ENCODE measurements at places on chromosomes 2 and 18. TPM values are rescaled to one million over a fixed set of nuclear protein-coding genes. Genes with fewer than 3 reads are reported as not detected.

DNA sequence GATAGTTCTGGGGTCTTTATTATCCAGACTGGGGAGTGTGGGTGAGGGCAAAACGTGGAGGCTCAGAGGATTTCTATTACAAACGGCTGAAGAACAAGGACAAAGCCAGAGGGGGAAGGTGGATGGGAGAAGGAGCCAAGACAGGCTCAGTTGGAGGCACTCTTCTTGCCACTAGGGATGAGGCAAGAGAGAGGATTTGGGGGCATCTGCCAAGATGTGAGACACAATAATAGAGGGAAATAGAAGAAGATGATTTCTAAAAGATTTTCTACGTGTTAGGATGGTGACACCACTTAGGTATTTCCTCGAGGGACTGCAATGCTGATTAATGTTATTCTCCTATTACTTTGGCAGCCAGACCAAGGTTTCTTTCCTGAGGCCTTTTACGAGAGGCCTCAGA, 71.8 kb downstream of the APOB start:
- DNase-seq, result no peak

DNA sequence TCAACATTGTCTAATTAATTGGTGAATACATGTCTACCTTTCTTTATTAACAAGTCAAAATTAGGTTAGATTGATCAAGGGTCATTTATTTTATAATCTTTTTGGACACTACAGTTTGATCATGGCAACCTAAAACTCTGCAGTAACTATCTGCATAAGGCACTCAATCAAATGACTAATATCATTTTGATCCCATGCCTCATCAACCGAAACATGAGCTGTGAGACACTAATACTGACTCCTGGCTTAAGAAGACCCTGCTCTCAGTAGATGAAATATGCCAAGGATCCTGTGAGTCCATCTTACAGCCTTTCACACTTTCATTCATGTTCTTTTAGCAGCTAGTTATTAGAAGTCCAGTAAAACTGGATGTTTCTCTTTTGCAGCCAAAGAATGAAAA, 169.4 kb upstream of the CAVIN2 start:
- no peak for DNase-seq

- DNase-seq, result no peak
Measured at GRCh38 chr18:77572537-77572936, 322.9 kb downstream of the GALR1 start.

DNA sequence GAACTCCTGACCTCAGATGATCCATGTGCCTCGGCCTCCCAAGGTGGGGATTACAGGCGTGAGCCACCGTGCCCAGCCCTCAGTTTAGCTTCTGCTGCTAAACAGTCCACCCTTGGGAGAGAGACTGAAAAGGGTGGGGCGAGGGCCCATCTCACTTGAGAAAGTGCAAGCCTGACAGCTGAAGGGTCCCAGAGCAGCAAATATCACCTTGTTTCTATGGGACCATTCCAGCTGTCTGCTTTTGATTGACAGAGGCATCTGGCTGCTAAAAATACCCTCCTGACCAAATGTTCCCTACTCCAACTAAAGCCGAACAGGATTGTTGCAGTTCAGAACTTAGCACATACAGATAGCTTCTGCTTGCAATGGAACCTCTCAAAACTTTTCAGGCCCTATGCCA, 436 bp upstream of the SMYD1 start:
- no peak for DNase-seq

The CNTNAP5 gene
- not detected for total RNA-seq
